ENCODE measurements at places on chromosomes 16 and 17. TPM values are rescaled to one million over a fixed set of nuclear protein-coding genes. Genes with fewer than 3 reads are reported as not detected.

The PIGW gene
- 11.1 TPM for total RNA-seq

The LHX1 gene
- not detected for total RNA-seq

The CCL5 gene
- not detected for total RNA-seq

The ZDHHC1 gene
- total RNA-seq = 4.8 TPM

The KIF2B gene
- not detected for total RNA-seq
